ENCODE measurements at places on chromosomes 7 and 10.

DNA sequence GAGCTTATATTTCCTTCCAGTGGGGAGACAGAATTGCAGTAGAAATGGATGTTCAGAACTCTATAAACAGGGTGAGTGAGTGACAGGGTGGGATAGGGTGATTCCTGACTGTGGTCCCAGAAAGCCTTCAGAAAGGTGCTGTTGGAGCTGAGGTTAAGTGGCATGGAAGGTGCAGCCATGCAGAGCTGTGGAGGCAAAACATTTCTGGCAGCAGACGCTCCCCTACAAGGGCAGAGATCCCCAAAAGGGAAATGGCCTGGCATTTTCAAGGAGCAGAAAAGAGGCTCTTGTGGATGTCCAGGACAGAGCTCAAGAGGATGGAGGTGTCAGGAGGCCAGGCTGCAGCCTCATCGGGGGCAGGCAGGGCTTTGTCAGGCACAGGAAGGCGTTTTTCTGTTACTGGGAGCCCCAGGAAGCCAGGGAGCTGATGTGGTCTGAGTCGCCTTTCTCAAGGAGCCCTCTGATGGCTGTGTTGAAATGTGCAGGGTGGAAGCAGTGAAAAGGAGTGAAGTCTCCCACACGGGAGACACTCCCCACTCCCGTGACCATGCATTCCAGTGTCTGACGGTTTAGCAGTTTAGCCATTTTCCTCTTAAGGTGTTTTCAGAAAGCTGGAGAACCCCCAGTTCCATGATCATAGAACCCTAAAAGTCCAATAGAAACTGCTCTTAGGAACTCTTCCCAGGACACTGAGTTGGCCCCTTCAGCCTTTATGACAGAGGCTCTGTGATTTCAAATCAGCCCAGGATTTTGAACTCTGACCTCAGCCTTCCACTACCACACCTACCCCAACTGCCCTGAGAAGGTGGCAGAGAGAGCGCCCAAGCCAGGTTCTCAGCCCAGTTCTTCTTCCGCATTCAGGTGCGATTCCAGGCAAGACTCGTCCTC lies 96.2 kb downstream of the C10orf105 start:
- peak; percentile 35 for DNase-seq

DNA sequence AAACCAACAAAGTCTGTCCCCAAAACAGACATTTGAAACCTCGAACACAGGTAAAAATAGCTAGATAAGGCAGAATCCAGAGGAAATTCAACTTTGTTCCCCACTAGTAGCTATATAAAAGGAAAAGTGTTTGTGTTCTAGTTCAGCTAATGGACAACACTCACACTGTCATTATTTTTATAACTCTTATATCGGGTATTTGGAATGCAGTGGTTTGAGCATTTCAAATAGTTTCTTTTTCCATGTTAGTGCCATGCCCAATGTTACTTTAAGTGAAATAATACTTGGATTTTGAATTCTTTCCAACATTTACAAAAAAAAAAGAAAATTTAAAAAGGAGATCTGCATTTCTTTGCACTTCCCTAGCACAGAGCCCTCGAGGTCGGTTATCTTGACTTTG lies 213.6 kb downstream of the DOCK4 start:
- peak; percentile 28 for DNase-seq

DNA sequence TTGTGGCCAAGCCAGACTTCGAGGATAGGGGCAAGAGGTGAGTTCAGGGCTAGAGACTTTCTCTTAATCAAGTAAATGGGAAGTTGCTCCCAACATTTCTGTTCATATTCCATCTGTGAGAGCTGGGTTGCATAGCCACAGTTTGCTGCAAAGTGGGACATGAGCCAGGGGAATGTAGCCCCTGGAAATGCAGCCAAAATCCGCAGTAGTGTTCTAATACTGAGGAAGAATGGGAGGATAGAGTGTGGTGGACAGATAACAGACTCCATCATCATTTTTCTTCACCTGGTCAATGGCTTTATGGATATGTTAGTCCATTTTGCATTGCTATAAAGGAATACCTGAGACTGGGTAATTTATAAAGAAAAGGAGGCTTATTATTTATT lies 177.7 kb downstream of the SKIDA1 start:
- DNase-seq, result no peak

GRCh38 chr10:86387178-86387794 lies 20.7 kb upstream of the GRID1 start:
- DNase-seq, result no peak

DNA sequence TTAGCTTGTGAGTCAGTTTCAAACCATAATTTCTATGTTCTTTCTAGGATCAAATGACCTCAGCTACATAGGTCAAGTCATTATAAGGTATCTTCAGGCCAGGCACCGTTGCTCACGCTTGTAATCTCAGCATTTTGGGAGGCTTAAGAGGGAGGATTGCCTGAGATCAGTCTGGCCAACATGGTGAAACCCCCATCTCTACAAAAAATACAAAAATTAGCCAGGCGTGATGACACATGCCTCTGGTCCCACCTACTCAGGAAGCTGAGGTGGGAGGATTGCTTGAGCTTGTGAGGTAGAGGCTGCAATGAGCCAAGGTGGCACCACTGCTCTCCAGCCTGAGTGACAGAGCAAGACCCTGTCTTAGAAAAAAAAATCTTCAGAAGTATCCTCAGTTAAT lies 362.3 kb downstream of the GATA3 start:
- no peak for DNase-seq

DNA sequence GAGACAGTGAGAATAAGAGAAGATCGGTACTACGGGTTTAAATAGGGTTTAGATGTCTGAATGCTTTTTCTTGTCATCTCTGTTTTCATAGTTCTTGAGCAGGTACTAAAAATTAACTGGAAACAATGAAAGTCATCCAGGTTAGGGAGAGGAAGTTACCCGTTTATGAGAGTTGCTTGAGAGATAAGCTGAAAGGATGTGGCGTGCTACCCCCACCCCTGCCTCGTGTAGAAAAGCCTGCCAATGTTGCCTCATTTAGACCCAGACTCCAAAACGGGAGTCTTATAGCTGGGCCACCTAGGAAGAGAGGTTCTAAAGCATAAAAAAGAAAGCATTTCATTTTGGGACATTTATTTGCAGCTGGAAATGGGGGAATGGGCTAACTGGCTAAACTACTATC lies 10.2 kb downstream of the AKR1C4 start:
- no peak for DNase-seq

- DNase-seq, result no peak
Measured at GRCh38 chr10:14118953-14119352, 211.8 kb downstream of the FRMD4A start.

DNA sequence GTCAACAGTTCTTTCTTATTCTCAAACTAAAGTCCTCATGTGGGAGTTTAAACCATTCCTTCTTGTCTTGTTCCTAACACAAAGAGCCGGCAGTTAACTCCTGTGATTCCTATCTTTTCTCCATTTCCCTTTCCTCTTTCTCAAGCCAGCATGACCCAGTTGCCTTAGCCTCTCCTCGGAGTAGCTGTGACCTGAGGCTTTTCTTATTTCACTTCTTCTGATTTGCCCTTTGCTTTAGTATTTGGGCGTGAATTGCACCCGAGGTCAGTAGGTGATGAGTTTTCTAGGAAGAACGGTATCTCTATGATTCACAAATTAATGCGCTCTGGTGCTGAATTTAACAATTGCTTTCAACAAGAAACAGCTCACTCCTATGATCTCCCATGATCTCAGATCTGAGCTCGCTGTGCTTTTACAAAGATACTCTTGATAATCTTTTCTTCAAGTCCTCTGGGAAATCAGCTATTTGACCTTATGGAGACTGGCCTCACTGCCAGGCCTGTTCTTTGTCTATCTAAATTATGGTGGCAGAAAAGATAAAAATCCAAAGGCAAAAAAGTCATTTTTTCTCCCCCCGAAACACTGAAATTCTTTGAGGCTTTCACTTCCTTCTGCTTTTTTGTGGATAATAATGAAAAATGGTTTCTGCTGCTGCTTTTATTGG lies 184.6 kb downstream of the JCAD start:
- no peak for DNase-seq

DNA sequence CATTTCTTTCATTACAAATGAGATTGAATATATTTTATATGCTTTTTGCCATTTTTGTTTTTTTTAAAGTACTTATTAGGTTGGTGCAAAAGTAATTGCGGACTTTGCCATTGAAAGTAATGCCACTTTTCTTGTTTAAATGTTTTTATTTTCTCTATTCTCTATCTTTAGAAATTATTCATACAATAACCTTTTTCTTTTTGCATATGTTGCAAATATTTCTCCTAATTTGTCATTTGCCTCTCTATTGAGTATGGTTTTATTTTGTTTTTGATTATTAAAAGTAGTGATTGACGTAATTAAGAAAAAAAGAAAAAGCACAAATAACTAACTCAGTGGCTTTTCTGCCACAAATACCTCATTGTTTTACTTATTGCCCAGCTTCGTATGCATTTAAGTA lies 172.4 kb downstream of the NPSR1 start:
- no peak for DNase-seq

DNA sequence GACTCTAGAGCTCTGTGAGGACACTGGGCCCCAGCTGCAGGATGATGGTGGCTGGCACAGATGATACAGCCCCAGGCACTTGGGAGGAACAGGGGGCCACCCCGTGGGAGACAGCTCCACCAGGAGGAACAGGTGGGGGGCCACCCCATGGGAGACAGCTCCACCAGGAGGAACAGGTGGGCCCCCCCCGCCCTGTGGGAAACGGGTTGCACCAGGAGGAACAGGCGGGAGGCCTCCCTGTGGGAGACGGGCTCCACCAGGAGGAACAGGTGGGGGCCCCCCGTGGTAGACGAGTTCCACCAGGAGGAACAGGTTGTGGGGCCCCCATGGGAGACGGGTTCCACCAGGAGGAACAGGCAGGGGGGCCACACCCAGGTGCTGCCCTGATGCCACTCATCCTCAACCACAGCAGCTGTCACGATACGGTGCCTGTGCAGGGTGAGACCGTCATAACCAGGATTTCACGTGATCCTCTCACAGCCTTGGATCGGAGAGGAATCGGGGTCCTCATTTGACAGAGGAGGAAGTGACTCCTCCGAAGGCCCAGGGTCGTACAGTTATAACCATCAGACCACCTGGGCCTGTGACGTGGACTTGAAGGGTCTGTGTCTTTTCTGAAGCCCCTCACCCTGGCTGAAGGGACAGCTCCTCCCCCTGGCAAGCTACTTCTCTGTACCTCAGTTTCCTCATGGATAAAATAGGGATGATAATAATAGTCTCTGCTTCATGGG lies 49.2 kb upstream of the NANOS1 start:
- no peak for DNase-seq

DNA sequence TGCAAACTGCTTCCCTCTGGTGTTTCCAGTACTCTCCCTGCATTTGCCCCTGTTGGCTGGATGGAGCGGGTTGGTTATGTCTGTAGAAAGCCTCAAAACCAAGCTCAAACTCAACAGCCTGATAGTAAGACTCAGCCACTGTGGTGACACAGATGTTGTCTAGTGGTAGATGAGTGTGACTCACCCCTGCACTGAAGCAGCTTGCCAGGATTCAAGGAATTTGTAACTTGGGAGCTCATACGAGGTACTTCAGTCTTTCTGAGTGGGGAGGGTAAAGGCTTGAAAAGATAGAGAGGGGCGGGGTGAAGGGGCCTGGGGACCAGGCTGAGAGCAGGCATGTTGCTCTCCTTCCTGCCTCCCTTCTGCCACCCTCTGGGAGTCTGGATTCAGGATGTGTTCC lies 22.9 kb upstream of the AQP1 start:
- DNase-seq, result peak; percentile 83

DNA sequence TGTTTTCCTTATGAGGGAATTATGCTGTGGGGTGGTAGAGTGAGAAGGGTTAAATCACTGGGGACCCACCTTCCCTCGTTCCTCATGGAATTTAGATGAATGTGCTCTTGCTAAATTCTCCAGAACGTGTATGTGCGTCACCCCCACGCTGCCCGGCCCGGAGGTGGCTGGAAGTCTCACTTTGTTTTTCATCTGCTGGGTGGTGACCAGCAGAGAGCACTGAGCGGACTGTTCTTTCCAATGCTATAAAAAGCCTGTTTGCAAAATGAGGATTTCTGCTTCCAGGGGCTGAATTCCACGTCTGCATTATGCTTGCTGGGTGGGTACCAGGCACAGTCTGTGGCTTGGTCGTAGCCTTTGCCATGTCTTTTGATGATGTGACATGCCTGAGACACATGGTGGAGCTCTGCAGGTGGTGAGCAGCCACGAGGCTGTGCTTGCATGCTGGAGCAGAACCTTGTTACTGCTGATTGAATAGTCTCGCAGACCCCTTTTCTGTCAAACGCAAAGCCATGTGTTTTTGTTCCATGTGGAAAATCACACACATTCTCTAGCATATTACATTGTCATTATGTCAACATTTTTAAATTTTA lies 31.9 kb upstream of the INSYN2A start:
- DNase-seq, result no peak

All from fibroblast of lung (primary cell).